Nephron progenitor cell (in vitro differentiated cells): ENCODE measurements at places on chromosomes 4 and X.

DNA sequence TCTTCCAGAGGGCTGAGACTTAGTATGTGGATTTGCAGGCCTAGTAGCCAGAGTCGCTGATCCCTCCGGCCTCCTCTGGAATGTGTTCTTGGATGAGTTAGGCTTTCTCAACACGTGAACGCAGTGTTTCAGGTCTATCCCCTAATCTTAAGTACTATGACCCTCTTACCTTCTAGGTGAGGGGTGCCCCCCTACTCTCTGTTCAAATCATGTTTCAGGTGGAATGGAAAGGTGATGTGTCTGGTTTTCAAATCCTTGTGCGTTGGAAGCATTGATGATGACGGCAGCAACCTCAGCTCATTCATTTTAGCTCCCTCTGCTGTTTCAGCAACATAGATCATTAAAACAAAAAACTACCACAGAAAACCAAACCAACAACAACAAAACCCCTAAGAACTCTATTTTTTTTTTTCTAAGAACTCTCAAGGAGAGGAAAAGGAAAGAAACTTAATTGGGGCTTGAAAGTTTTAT lies 56.4 kb downstream of the RWDD4 start:
- H3K4me3 ChIP-seq = no peak overlapping the region
- DNase-seq = no peak
- peaks cover 11% of the 10 kb centered on the region for H3K27me3 ChIP-seq
- H3K4me1 ChIP-seq = peaks cover 7% of the 10 kb centered on the region

DNA sequence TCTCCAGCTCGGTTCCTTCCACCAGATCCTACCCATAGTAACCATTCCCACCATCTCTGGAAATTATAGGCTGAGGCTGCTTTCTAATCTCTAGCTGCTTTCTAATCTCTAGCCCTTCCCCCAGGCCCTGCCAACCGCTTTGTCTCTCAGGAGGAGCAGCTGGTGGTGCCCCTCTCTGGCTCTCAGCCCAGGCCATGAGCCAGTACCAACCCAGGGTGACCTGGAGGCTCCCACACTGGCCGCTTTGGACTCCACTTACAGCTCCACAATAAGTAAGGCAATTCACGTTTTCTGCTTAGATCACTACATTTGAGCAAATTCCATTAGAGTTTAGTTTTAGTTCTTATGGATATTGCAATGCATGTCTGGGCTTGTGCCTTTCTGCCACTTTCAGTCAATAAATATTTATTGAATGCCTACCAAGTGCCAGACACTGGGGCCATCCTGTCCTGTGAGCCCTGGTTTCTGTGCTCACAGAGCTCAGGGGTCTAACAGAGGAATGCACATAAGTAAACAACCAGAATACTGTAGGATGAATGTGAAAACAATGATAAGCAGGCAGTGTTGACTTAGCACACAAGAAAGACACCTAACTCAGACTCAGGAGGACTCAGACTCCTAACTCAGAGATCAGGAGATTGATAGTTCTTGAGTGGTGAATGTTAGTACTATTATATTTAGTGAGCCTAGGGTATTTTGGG lies 38.9 kb downstream of the SMC1A start:
- no peak for DNase-seq
- no peaks in the 10 kb centered on the region for H3K27me3 ChIP-seq
- peaks cover 44% of the 10 kb centered on the region for H3K36me3 ChIP-seq
- H3K27ac ChIP-seq = peak overlapping the region; percentile 79
- no peak overlapping the region for H3K4me3 ChIP-seq

GRCh38 chr4:69044247-69044646 lies 52.0 kb upstream of the UGT2B7 start:
- H3K36me3 ChIP-seq = no peaks in the 10 kb centered on the region
- peaks cover 1% of the 10 kb centered on the region for H3K4me1 ChIP-seq
- no peak for DNase-seq
- H3K27ac ChIP-seq = no peak overlapping the region

GRCh38 chr4:105644257-105644656 lies 64.2 kb downstream of the INTS12 start:
- H3K27me3 ChIP-seq = peaks cover 19% of the 10 kb centered on the region
- no peak overlapping the region for H3K4me3 ChIP-seq
- no peaks in the 10 kb centered on the region for H3K36me3 ChIP-seq
- no peak overlapping the region for H3K27ac ChIP-seq

- peaks cover 8% of the 10 kb centered on the region for H3K27me3 ChIP-seq
- no peak overlapping the region for H3K27ac ChIP-seq
Observed at GRCh38 chr4:150130933-150131332, 52.7 kb downstream of the DCLK2 start.

DNA sequence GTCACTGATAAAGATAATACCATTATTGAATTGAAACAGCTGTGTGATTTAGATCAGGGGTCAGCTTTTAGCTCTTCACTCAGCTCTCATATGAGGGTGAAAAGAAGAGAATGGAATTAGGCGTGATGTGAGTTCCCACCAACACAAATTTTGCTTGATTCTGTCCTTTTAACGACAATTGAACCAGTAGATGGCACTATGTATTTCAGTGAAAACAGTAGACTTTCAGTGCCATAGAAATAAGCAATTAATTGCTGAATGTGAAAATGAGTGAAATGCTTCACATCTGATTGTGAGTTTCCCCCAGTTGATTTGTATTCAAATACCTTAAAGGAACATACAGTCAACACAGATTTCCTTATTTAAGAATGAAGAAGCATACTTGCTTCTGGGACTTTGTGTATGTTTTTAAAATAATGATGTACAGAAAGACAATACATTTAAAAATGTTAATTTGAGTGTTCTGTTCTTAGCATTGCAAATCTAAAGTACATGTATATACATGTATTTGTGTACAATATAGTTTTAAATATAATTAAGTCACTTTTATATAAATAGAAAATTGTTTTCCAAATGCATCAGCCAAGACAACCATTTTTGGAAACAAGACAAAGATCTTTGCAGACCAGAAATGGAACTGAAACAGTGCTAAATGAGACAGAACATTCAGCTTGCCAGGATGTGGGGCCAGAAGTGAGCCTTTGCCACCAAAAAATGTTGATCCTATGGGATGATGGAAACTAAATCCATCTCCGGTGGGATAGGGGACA lies 178.8 kb downstream of the SNCA start:
- H3K27ac ChIP-seq = no peak overlapping the region
- peaks cover 33% of the 10 kb centered on the region for H3K4me1 ChIP-seq
- H3K4me3 ChIP-seq = no peak overlapping the region
- no peaks in the 10 kb centered on the region for H3K36me3 ChIP-seq
- no peak for DNase-seq
